ENCODE measurements at places on chromosomes 3 and 15.

DNA sequence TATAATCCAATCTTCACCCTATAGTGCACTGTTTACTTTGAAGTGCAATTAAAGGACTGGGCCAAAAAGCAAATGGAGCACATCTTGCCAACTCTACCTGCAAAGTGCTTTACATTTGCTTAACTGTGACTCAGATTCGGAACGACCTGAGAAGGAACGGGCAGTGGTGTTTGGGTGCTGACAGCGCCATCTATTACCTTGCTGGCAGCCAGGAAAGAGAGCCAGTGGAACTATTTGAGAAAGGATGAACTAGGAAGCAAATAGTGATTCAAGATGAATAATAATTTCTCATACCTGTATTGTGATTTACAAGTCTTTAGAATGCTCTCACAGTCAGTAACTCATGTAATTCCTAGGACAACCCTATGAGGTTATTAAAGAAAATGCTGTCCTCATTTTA, 312.9 kb downstream of the PDCD6IP start:
- DNase-seq = no peak

GRCh38 chr3:31625358-31625757, 92.6 kb downstream of the STT3B start:
- no peak for DNase-seq

GRCh38 chr15:72358650-72359171, 17.1 kb downstream of the HEXA start:
- no peak for DNase-seq

GRCh38 chr3:167241048-167241845, 138.8 kb downstream of the ZBBX start:
- DNase-seq = no peak

GRCh38 chr3:120481081-120481480, 30.3 kb upstream of the FSTL1 start:
- DNase-seq = no peak

- DNase-seq = no peak
Measured at GRCh38 chr3:101478980-101479379, 34.0 kb downstream of the SENP7 start.

DNA sequence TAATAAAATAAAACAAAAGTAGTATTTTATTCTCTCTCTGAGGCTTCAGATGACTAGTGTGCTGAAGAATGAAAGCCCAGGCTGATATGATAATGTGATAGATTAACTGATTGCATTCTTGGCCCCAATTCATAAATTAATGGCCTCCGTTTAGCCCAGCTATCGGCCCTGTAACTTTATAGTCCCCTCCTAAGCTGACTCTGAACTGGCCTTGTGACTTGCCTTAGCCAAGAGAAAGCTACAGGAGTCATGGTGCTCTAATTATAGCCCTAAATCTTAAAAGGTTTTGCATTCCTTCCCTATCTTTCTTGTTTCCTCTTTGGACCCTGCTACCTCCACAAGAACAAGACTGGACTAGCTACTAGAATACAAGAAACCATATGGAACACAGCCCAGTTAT, 123.2 kb upstream of the EPHA3 start:
- no peak for DNase-seq

DNA sequence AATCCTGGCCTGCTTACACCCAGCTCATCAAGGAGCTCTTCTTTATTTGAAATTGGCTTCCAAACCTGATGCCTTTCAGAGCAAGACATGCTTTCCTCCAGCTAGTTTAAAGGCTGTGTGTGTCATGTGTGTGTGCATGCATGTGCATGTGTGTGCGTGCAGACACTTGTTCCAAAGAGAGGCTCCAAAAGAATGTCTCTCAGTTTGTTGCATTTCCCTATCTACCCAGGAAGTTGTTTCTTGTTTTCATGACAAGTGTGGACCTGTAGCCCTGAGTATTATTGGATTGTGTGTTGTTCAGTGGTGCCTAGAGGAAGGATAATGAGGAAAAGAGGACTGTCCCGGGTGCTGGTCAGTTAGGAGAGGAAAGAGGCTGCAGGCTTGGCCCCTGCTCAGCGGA, 240.0 kb downstream of the THSD4 start:
- no peak for DNase-seq

DNA sequence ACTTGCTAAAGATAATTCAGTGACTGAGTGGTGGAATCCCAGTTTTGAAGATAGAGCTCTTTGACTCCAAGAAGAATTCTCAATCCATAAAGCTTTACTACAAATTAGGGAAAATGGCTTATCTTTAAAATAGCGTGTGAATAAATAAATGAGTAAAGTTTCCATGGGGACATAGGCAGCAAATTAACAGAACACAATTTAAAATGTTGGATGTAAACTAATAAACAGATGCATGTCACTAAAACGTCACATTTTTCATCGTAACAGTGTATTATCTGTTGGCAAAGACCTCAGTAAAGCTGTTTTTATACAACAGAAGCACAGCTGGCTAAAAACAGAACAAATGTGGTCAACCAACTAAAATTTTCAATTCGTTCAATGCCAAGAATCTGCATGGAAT, 913.9 kb upstream of the CFAP20DC start:
- no peak for DNase-seq

DNA sequence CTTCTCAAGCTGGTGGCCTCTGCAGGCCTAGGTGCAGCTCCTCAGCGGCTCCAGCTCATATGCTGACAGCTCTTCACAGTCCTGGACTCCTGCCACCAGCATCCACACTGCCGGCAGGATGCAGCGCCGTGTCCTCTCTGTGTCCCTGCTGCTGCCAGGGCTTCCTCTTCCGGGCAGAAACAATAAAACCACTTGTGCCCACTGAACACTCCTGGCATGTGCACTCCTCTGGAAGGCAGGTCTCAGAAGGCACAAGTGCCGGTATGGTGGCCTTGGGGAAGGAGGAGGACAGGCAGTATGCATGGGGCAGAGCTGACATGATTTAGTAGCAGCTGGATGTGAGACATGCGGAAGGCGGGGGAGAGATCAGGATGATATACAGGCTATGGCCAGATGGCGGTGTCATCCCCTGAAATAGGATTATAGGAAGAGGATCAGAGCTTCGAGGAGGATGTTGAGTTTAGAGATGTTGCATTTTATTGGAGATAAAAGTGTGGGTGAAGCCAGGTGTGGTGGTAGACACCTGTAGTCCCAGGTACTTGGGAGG, 7.5 kb upstream of the MAN2A2 start:
- no peak for DNase-seq

Measured in non-pigmented ciliary epithelial cell (primary cell).